Dermis lymphatic vessel endothelial cell (primary cell): ENCODE measurements at places on chromosomes 12 and 14. TPM values are rescaled to one million over a fixed set of nuclear protein-coding genes. Genes with fewer than 3 reads are reported as not detected.

The PLEKHG7 gene
- not detected in 2 replicates for total RNA-seq

The KRT75 gene
- not detected in 2 replicates for total RNA-seq

The FAR2 gene
- total RNA-seq: 46.3 and 60.5 TPM in 2 replicates

The KRT6C gene
- total RNA-seq: under 0.01 TPM in 1 of 2 replicates, not detected in the other

The AGAP2 gene
- 0.22 and 0.26 TPM in 2 replicates for total RNA-seq

The FOXG1 gene
- total RNA-seq: not detected in 2 replicates

The TROAP gene
- 1.5 and 2.2 TPM in 2 replicates for total RNA-seq

The NKX2-1 gene
- total RNA-seq: not detected in 2 replicates

The TRHDE gene
- 0.22 TPM in 1 of 2 replicates, not detected in the other for total RNA-seq

The INHBC gene
- total RNA-seq: not detected in 2 replicates

The GUCY2C gene
- not detected in 2 replicates for total RNA-seq

The SPTB gene
- under 0.01 TPM in 2 replicates for total RNA-seq

The FBRSL1 gene
- 2.0 and 3.3 TPM in 2 replicates for total RNA-seq

The NTS gene
- total RNA-seq: under 0.01 and 0.34 TPM in 2 replicates

The CCDC177 gene
- not detected in 2 replicates for total RNA-seq

The ZNF384 gene
- 7.8 and 8.0 TPM in 2 replicates for total RNA-seq

The GALNT16 gene
- not detected in 2 replicates for total RNA-seq

The ASCL4 gene
- not detected in 2 replicates for total RNA-seq

The KRT6B gene
- total RNA-seq: not detected in 2 replicates

The SETD1B gene
- 1.3 and 2.1 TPM in 2 replicates for total RNA-seq

The GLIPR1L2 gene
- under 0.01 and 0.09 TPM in 2 replicates for total RNA-seq

The RPS6KL1 gene
- 4.3 and 6.6 TPM in 2 replicates for total RNA-seq
